Thyroid gland (tissue), 4 donors: ENCODE measurements at places on chromosomes 5 and 9. TPM values are rescaled to one million over a fixed set of nuclear protein-coding genes. Genes with fewer than 3 reads are reported as not detected.
A peak's percentile ranks its signal among the peaks of the same experiment; 100 is the strongest.

DNA sequence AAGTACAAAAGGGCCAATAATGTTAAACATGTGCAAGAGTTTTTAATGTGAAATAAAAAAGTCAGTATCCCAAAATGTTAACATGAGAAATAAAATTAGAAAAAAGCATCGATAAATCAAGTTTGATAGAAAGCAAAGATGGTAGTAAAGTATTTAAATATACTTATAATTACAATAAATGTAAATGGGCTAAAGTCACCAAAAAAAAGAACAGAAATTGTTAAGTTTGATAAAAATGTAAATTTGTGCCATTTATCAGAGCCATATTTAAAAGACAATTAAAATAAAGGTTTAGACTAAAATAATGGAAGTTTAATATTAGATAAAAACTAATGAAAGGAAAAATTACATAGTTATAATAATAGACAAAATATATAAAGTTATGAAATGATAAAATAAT, 500.5 kb downstream of the TMEM232 start:
- no peak overlapping the region for H3K4me3 ChIP-seq
- no peaks in the 10 kb centered on the region for H3K4me1 ChIP-seq
- H3K27ac ChIP-seq = no peak overlapping the region
- H3K27me3 ChIP-seq = no peaks in the 10 kb centered on the region

- no peak overlapping the region for H3K27ac ChIP-seq
- H3K36me3 ChIP-seq = no peaks in the 10 kb centered on the region
- no peaks in the 10 kb centered on the region for H3K27me3 ChIP-seq
- H3K4me1 ChIP-seq = no peaks in the 10 kb centered on the region
- H3K4me3 ChIP-seq = no peak overlapping the region
These were observed 15.8 kb upstream of the CACFD1 start for GRCh38 chr9:133443982-133444381.

DNA sequence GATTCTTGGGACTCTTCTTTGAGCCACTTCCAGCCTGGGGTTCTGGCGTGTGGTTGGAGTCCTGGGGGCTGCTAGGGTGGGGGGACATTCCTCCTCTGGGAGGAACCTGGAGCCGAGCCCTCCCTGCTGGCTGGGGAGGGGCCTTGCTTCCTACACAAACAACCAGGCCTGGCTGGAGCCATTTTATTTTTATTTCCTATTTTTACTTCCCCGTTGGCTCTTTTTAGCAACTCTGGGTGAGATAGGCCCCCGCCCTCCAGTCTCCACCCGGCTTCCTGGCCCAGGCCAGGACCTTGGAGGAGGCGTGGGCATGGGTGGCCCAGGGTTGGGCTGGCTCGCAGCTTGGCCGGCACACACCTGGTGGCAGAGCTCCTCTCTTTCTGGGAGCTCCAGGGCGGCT, 15.1 kb downstream of the RXRA start:
- peak; percentile 44 for DNase-seq
- H3K27ac ChIP-seq = peak overlapping the region; percentile 82
- peaks cover 98% of the 10 kb centered on the region for H3K4me1 ChIP-seq
- no peaks in the 10 kb centered on the region for H3K27me3 ChIP-seq
- no peaks in the 10 kb centered on the region for H3K36me3 ChIP-seq

GRCh38 chr9:68974901-68975300, 39.0 kb downstream of the PRKACG start:
- no peaks in the 10 kb centered on the region for H3K4me1 ChIP-seq
- no peak overlapping the region for H3K27ac ChIP-seq
- no peaks in the 10 kb centered on the region for H3K27me3 ChIP-seq
- no peak overlapping the region for H3K4me3 ChIP-seq
- DNase-seq = no peak

DNA sequence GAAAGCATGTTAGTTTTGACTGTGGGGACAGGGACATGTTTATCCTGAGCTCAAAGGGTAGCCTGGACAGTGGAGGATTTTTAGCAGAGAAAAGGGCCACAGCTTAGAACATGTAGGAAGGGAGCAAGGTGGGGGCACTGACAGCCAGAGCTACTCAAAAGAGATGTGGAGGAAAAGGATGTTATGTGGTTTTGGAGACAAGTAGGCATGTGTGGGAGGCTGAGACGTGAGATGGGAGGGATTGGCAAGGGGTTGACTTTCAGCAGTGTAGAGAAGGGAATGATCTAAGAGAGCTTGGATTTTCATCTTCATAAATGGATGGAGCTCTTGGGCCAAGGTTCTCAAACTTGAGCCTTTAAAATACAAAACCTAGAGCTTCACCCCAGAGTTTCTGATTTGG, 24.0 kb downstream of the SYK start:
- no peak overlapping the region for H3K27ac ChIP-seq
- no peaks in the 10 kb centered on the region for H3K36me3 ChIP-seq
- H3K4me3 ChIP-seq = no peak overlapping the region
- no peak for DNase-seq
- peaks cover 7% of the 10 kb centered on the region for H3K4me1 ChIP-seq

GRCh38 chr5:145619806-145620310, 215.3 kb downstream of the PRELID2 start:
- no peaks in the 10 kb centered on the region for H3K4me1 ChIP-seq
- DNase-seq = no peak
- no peaks in the 10 kb centered on the region for H3K36me3 ChIP-seq
- H3K27me3 ChIP-seq = no peaks in the 10 kb centered on the region
- no peak overlapping the region for H3K27ac ChIP-seq

DNA sequence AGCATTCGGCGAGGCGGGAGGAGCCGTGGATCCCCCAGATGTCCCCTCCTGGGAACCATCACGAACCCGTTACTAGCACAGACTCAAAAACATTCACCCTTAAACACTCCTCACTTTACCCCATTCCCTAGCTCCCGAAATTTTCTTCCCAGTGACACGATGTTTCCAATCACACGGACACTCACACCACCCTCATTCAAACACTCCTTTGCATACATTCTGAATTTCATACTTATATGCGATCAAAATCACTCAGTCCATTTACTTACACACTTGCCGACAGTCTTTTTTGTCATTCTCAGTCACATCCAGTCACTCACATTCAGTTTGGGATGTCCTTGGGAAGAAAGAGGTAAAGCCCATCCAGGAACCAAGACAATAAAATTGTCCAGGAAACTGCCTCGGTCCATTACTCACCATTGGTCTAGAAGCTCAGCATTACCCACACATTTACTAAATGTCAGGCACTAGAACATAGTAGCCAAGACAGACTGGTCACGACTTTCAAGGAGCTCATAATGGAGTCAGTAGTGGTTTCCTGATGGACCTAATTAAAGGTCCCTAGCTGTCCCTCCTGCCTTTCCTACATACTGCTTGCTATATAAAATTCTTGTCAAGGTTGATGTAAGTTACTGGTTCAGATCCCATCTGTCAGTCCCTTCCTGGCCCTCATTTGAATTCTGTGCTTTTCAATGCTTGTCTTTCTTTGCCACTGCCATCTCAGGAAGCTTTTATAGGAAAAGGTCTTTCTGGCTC, 574 bp downstream of the SLC35A4 start:
- peak overlapping the region; percentile 96 for H3K27ac ChIP-seq
- H3K36me3 ChIP-seq = peaks cover 29% of the 10 kb centered on the region
- H3K27me3 ChIP-seq = no peaks in the 10 kb centered on the region
- DNase-seq = no peak
- H3K4me1 ChIP-seq = peaks cover 43% of the 10 kb centered on the region
- H3K4me3 ChIP-seq = peak overlapping the region; percentile 53

The NUTM2F gene
- not detected for total RNA-seq

The STK32A gene
- 15.3 TPM for total RNA-seq
